ENCODE measurements at places on chromosomes 2 and 18. TPM values are rescaled to one million over a fixed set of nuclear protein-coding genes. Genes with fewer than 3 reads are reported as not detected.

GRCh38 chr2:75094405-75094804 is 104.9 kb downstream of the TACR1 start:
- no peak overlapping the region for H3K27ac ChIP-seq
- H3K27me3 ChIP-seq: no peaks in the 10 kb centered on the region
- no peak overlapping the region for H3K4me3 ChIP-seq
- DNase-seq: no peak
- no peaks in the 10 kb centered on the region for H3K4me1 ChIP-seq

GRCh38 chr2:216837740-216838139 is 22.1 kb downstream of the TNP1 start:
- H3K4me1 ChIP-seq: no peaks in the 10 kb centered on the region
- H3K27me3 ChIP-seq: peaks cover 3% of the 10 kb centered on the region
- H3K36me3 ChIP-seq: no peaks in the 10 kb centered on the region
- no peak overlapping the region for H3K4me3 ChIP-seq

DNA sequence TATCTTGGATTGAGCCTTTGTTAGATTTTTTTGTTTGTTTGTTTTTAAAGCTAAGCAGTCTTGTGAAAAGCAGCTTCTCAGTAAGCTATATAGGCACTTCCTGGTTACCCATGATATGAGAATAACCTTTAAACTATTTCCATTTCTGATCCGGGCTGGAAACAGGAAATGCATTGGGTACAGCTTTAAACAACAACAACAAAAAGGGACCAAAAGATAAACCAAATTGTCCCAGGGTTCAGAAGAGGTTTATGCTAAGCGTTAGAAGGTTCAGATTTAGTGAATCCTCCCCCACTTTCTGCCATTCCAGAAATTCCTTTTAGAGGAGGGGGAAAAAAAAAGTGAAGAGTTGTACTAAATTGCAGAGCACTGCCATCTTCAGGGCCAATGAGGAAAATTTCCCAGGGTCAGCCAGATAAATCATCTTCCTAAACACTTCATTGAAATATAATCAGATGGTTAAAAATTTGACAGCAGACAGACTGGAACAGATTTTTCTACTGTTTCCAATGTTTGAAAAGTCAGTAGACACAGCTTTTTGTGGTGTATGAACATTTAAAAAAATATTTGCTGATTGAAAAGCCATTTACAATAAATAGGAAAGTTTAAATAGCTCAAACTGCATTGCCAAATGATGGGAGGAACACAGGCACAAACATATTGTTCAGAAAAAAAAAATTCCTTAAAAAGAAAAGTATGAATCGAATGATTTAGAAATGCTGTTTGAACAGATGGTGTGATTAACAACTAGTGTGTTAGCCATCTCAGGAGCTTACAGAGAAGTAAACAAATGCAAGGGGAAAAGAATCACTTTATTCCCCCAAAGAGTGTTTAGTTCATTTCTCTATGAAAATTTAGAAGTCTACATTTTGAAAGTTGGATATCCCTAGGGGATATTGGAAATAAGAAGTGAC is 189.9 kb upstream of the TANK start:
- no peaks in the 10 kb centered on the region for H3K27me3 ChIP-seq
- DNase-seq: peak; percentile 81
- H3K27ac ChIP-seq: no peak overlapping the region
- no peak overlapping the region for H3K4me3 ChIP-seq
- H3K36me3 ChIP-seq: no peaks in the 10 kb centered on the region

GRCh38 chr2:30179536-30179935 is 32.7 kb downstream of the YPEL5 start:
- DNase-seq: no peak
- no peak overlapping the region for H3K4me3 ChIP-seq
- H3K27ac ChIP-seq: peak overlapping the region; percentile 67
- H3K27me3 ChIP-seq: no peaks in the 10 kb centered on the region

DNA sequence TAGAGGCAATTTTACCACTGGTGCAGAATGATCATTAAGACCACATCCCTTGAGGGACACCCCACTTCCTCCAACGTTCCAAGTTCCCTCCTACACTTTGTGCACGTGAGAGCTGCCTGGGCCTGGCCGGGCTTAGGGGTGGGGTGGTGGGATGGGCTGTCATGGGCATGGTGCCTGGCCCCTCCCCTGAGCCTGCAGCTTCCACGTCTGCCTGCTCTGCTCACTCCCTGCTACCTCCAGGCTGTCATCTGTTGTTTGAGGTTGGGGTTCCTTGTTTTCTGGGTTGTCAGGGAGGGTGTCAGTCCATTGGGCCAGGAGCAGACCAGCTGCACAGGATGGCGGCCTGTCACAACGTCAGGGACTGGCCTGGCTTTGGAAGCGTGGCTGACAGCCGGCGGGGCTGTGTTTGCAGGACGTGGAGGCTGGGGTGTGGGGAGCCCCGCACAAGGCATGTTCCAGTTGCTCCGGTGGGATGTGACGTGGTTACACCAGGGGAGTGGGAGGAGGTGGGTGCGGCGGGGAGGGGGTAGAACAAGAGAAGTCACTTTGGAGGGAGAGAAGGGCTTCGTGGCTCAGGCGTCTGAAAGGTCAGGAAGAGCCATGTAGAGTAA is 72.3 kb downstream of the RTP5 start:
- H3K4me3 ChIP-seq: no peak overlapping the region
- no peak overlapping the region for H3K27ac ChIP-seq
- no peaks in the 10 kb centered on the region for H3K4me1 ChIP-seq
- no peaks in the 10 kb centered on the region for H3K36me3 ChIP-seq
- H3K27me3 ChIP-seq: no peaks in the 10 kb centered on the region
- DNase-seq: peak; percentile 33

The LINC00305 gene
- not detected for polyA plus RNA-seq

DNA sequence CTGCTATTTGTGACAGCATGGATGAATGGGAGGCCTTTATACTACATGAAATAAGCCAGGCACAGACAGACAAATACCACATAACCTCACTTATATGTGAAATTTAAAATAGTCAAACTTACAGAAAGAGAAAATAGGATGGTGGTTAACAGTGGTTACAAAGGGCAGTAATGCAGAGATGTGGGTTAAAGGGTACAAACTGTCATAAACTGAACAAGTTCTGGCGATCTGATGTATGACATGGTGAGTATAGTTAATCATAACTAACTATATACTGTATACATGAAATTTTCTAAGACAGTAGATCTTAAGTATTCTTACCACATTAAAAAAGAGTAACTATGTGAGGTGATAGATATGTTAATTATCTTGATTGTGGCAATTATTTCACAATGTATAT is 558.1 kb upstream of the ZNF804A start:
- no peaks in the 10 kb centered on the region for H3K4me1 ChIP-seq
- H3K36me3 ChIP-seq: no peaks in the 10 kb centered on the region
- H3K27ac ChIP-seq: no peak overlapping the region
- H3K4me3 ChIP-seq: no peak overlapping the region

All from small intestine (tissue), 16 donors.